Stimulated activated CD8-positive, alpha-beta memory T cell treated with anti-CD3 and anti-CD28 coated beads, Interleukin-4, amount 100 ng/mL, for 4 hours (primary cell): ENCODE measurements at places on chromosomes 5 and 9.

GRCh38 chr5:18744441-18744840, 1110.2 kb downstream of the TAF11L14 start:
- DNase-seq = no peak

GRCh38 chr5:82847562-82847961, 229.6 kb downstream of the TMEM167A start:
- DNase-seq = no peak

DNA sequence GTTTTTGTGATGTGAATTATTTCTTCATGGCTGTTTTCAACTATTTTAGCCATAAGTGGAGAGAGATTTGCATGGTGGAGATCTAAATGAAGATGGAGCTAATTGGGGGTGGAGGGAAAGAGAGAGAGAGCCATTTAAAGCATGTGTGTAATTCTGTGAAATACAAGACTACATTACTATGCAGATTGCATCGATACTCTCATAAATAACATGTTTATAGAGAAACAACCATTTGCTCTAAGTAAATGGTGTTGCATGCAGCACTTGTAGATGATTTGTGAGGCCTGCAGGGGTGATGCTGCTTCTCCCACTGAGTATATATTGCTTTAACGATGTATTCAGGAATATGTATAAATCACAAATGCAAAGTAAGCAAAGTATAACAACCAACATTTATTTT, 270.2 kb upstream of the RIOK2 start:
- DNase-seq = no peak

DNA sequence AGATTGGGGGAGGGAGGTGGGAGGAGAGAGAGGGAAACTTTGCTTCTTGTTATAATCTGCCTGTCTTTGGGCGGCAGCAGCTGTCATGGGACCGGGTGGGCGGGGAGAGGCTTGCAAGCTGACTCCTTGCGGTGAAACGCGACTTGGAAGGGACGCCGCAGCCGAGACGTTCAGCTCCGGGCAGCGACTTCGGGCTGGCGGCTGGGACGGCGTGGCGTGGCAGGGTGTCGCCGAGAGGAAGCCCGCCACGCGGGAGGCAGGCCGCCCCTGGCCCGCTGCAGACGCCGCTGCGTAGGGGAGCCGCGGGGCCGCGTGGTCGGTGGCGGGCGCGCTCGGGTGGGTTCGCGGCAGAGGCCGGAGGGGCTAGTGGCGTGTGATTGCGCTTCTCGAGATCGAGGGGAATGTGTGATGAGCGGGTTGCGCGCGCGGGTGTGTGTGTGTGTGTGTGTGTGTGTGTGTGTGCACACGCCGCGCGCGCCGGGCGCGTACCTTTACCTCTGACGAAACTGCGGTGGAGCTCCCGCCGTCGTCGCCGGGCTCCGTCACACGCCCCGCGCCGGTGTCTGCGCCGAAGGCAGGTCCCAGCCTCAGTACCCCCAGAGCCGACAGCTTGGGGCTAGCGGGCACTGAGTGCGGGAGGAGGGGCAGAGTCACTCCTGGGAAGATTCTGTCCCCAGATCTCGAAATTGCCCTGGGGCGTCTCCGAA, 1.7 kb downstream of the PPARGC1B start:
- DNase-seq = peak; percentile 61

GRCh38 chr5:95956021-95956899, 5.4 kb downstream of the ELL2 start:
- DNase-seq = no peak

- no peak for DNase-seq
Observed at GRCh38 chr9:119803679-119804078, 434.4 kb upstream of the BRINP1 start.

- no peak for DNase-seq
Observed at GRCh38 chr5:155947394-155948062, 379.4 kb upstream of the SGCD start.

- DNase-seq = no peak
Observed at GRCh38 chr9:116149844-116150243, 3.7 kb upstream of the PAPPA start.

GRCh38 chr5:81537905-81538547, 144.1 kb upstream of the ACOT12 start:
- no peak for DNase-seq

- no peak for DNase-seq
Observed at GRCh38 chr9:127281891-127282290, 17.3 kb downstream of the GARNL3 start.

DNA sequence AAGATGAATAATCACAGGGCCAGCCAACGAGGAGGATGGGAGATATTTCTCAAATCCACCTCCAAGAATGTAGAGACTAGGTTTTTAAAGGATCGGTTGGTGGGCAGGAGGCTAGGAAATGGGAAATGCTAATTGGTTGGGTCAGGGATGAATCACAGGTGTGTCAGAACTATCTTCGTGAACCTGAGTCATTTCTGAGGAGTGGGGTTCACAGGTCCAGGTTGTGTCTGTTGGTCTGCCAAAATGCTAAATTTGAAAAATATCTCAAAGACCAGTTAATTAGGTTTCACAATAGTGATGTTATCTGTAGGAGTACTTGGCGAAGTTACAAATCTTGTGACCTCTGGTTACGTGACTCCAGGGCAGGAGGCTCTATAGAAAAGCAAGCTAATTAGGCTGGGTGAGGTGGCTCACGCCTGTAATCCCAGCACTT, 2.6 kb upstream of the PLAA start:
- no peak for DNase-seq

- no peak for DNase-seq
Observed at GRCh38 chr9:71746758-71747125, 21.6 kb downstream of the CEMIP2 start.

DNA sequence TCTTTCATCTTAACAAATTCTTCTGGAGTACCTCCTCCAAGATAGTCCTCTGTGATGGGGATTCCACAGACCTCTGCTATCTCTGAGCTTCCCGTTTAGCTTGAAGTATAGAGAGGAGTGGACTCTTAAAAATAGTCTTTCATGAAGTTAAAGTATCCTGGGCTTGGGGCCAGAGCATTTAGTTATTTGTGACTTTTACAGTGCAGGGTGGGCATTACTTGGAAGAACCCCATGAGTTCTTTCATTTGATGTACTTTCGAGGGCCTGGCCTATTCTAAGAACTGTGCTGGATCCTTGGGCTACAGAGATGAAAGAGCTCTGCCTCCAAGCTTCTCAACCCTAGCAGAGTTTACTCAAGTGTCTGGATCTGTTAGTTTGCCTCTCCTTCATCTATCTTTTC, 131.5 kb downstream of the ZSWIM6 start:
- no peak for DNase-seq

DNA sequence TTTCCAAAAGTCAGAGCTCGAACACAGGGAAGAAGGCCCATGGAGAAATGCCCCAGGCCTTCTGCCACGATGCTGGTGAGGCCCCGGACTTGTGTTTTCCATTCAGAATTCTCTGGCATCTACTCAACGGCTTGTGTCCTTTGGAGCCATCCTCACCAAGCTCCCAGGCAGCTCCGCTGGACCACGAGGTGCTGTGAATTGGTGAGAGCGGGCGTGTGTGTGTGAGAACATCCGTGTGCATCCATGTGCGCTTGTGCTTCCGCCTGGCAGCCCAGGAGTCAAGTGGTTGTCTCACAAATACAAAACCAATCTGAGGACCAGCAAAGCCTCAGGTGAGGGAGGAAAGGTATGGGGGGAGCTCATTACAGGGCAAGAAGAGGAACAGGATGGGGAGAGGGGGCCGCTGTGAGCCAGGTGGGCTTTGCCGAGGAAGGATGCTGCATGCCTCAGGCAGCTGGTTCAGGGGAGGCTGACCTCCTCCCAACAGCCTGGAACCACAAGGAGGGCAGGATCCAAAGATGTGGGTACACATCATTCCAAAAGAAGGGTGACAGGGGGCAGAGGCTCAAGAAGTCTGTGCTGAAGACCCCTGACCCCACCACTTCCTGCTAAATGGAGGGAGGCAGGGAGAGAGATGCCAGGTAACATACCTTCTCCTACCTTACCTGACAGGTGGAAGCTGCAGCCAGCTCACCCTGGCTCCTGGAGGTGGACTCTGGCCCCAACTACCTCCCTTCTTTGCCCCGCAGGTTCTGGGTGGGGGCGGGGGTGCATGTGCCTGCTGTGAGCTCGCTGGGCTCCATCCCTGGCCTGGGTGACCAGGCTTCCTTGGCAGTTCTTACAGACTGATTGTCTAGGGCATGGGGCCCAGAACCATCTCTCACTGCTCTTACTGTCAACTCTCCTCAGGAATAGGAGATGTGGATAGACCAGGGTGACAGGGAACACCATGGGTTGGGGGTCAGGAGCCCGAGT, 196.3 kb downstream of the PAX5 start:
- no peak for DNase-seq

- no peak for DNase-seq
Observed at GRCh38 chr9:91586282-91586681, 162.7 kb upstream of the NFIL3 start.

- no peak for DNase-seq
Observed at GRCh38 chr9:123044586-123044985, 11.1 kb downstream of the GPR21 start.

DNA sequence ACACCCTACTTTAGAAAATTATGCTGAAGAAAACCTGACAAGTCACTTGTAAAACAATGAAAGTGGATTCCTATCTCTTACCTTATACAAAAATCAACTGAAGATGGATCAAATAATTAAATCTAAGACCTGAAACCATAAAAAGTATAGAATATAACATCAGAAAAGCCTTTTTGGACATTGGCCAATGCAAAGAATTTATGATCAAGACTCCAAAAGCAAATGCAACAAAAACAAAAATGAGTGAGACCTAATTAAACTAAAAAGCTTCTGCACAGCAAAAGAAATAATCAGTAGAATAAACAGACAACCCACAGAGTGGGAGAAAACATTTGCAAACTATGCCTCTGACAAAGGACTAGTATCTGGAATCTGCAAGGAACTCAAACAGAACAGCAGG, 303.0 kb upstream of the CDH9 start:
- no peak for DNase-seq

GRCh38 chr5:124912638-124913328, 166.3 kb upstream of the ZNF608 start:
- DNase-seq = no peak

- DNase-seq = no peak
Observed at GRCh38 chr5:168184103-168184502, 107.3 kb upstream of the WWC1 start.

GRCh38 chr9:99852617-99853016, 30.9 kb downstream of the NR4A3 start:
- no peak for DNase-seq

GRCh38 chr5:147404706-147405105, 105.2 kb downstream of the DPYSL3 start:
- no peak for DNase-seq

- no peak for DNase-seq
Observed at GRCh38 chr9:129102791-129103594, 7.6 kb downstream of the CRAT start.

- DNase-seq = no peak
Observed at GRCh38 chr9:93588641-93589609, 12.5 kb downstream of the PHF2 start.

GRCh38 chr5:171904886-171905285, 101.6 kb downstream of the FBXW11 start:
- DNase-seq = no peak

- no peak for DNase-seq
Observed at GRCh38 chr9:37574241-37574721, 1.9 kb downstream of the FBXO10 start.

- no peak for DNase-seq
Observed at GRCh38 chr5:171872666-171873065, 87.0 kb downstream of the SMIM23 start.

DNA sequence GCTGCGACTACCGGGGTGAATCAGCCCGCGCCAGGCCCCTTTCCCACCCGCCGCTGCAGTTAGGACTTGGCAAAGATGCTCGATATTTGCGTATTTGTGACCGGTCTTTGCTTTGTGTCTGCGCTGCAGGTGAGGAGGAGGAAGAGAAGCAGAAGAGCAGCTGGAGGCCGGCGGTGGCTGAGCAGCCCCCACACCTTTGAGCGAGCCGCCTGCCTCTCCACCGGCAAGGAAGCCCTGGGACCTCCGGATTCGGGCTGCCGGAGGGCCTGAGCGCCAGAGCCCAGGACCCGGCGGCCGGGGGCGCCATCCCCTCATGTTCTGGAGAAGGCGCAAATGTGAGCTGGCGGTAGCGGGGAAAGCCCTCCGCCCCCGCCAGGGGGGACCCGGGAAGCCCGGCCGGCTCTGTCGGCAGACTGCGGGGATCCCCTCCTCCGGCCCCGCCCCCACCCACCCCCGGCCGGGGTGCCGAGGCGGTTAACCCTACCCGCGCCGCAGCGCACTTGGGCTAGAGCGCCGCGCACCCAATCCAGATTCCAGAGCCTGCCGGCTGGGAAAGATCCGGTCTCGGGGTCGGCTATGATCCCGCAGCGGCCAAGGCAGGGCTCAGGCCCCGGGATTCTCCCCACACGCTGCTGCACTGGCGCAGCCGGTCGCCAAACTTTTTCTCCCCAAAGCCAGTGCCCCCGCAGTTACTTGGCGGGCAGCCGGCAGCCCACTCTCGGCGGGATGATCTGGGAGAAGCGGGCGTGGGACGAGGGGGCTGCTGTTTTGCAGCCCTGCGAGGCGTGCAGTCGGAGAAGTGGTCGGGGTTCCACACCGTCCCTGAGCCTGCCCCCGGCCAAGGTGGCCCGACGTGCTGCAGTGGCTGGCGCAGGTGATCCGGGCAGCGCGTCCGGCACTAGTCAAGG, 800 bp upstream of the KCNN2 start:
- no peak for DNase-seq

- no peak for DNase-seq
Observed at GRCh38 chr5:133155326-133155969, 103.6 kb downstream of the HSPA4 start.

GRCh38 chr9:88953381-88954029, 37.8 kb upstream of the S1PR3 start:
- DNase-seq = no peak

DNA sequence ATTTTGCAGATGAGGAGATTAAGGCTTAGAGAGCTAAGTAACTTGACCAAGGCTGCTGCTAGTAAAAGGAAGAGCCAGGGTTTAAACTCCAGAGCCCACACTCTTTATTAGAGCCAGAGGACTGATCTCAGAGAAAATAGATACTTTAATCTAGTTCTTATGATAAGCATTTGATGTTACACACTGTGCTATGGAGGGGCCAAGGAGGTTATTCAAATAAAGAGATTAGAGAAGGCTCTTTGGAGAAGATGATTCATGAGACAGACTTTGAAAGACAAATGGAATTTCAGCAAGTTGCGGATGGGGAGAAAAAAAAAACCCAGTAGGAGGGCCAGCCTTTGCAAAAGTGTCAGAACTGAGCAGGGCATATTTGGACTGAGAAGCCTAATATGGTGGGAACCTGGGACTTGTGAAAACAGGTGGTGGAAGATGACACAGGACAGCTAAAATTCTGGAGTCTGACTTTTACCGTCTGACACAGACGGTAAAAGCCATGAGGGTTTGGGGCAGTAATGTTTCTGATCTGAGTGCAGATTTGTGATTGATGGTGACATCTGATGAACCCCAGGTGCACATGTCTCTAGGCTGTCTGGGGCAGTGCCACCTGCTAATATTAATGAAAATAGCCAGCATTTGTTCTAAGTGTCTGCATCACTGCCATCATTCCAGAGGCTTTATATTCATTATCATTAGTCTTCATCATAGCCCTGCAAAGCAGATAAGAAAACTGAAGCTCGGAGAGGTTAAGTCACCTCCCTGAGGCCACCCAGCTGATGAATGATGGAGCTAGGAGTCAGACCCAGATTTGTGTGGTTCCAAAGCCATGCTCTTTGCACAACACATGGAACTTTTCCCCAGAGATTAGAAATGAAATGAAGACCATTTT, 65.3 kb upstream of the CXCL14 start:
- no peak for DNase-seq

- DNase-seq = no peak
Observed at GRCh38 chr5:68922172-68922987, 171.4 kb upstream of the SLC30A5 start.
